ENCODE measurements at places on chromosomes 12 and 14.

DNA sequence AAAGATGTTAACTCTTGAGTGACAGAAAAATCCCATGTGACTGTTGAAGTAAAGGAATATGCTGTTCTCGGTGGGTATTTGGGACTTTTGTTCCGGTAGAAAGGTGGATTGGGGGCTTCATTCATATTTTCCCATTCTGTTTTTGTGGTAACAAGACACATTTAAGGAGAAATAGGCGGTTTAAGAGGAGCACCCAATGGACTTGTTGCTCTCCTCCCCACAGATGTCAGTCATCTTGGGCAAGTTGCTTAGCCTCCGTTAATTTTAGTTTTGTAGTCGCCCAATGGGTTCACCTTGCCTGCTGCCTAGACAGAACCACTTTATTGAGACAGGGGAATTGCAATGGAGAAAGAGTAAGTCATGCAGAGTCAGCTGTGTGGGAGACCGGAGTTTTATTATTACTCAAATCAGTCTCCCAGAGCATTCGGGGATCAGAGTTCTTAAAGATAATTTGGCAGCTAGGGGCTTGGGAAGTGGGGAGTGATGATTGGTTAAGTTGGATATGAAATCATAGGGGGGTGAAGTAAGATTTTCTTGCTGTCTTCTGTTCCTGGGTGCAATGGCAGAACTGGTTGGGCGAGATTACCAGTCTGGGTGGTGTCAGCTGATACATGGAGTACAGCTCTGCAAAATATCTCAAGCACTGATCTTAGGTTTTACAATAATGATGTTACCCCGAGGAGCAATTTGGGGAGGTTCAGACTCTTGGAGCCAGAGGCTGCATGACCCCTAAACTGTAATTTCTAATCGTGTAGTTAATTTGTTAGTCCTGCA lies 50.3 kb downstream of the SLC38A1 start:
- DNase-seq: peak; percentile 39

DNA sequence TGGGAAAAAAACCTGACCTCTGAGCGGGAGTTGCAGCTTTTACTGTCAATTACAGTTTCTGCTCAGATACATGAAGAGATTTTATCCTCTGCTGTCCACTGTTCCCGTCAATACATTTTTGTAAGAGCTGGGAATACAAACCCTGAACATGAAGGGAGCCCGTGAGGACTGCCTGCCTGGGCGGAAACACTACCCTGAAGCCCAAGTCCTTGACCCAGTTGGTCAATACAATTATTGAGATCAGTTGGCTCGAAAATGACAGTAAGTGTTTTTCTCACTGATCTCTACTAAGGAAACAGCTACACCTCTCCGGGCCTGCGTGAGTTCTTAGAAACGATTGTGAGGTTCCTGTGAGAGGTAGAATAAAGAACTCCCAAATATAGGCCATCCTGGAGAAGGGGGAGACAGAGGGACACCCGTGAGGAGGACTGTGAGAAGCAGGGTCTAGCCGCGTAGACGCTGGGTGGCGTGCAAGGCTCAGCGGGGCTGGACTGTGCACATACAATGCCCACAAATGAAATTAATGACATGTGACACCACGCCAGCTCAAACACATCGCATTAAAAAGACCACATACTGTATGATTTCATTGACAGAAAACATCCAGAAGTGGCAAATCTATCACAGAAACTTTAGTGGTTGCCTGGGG lies 509.5 kb downstream of the TMEM132D start:
- DNase-seq: no peak

GRCh38 chr14:92998946-92999345 lies 76.0 kb downstream of the CHGA start:
- no peak for DNase-seq

- DNase-seq: no peak
Measured at GRCh38 chr12:70982286-70982685, 61.7 kb upstream of the PTPRR start.

DNA sequence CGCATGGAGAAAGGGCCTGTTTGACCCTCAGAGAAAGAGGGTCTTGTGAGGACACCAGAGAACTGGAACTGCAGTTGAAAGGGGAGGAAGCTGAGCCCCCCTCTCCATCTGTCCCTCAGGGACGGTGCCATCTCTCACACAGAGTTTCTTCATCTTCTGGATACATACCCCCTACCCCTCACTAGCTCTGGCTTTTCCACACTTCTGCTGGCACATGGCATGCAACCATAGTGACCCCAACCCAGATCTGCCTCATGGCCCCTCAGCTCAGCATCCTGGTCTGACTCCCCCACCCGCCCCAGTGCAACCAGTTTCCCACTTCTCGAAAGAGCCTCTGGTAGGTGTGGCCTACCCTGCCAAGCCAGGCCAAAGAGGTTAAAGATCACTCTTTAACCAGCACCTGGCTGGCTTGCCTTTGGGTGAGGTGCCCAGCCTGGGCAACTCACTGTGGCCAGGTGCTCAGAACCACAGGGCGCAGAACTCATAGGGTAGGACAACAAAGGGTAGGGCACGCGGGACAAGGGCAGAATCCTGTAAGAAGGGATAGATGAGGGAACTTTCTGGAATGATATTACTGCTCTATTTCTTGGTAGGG lies 25.8 kb downstream of the GALNT16 start:
- no peak for DNase-seq

DNA sequence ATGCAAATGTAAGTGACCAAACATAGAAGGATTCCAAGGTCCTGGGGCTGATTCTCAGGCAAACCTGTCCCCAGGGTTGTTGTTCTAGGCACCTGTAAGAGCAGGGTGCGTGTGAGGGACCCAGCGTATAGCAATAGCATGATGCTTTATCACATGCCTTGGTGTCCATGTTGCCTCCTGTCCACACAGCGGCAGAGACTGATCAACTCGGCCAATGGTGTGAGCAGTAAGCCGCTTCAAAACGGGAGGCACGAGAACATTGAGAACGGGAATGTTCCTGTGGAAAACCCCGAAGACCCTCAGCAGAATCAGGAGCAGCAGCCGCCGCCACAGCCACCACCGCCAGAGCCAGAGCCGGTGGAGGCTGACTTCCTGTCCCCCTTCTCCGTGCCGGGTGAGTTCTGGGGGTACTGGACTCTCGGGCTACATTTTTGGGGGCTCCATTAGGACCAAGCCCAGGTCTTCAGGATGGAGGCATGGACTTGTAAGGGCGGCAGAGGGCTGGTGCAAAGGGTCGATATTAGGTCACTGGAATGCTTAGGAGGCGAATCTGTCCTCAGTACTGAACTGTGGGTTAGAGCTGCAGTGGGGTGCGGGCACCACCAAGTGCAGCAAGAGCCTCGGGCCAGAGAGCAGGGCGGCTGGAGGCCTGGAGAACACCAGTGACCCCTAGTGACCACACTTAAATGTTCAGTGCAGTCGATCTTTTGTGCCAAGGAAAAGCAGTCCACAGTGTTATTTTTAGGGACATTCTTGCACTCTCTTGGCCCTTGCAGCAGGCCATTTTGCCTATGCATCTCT lies 57.2 kb upstream of the RIN3 start:
- DNase-seq: peak; percentile 17

GRCh38 chr12:3544296-3544965 lies 53.4 kb downstream of the PRMT8 start:
- DNase-seq: no peak

- no peak for DNase-seq
Measured at GRCh38 chr12:67442896-67443295, 173.7 kb downstream of the CAND1 start.

DNA sequence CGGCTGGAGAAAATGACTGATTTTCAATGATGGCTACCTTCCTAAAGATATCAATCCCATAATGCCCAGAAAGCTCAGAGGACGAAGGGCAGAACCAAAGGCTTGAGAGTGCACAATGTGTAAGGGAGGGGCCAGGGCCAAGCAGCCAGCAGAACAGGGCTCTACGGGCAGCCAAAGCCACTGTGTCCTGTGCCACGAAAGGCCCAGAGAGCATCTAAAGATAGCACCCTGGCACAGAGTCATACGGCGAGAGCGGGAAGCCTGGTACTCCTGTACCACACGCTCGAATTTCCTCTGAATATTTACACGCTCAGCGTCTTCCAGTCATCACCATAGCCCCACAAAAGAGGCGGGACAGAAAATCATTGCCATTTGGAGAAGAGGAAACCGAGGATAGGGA lies 39.5 kb downstream of the PRMT8 start:
- DNase-seq: no peak

- DNase-seq: no peak
Measured at GRCh38 chr12:52037248-52037861, 13.9 kb upstream of the NR4A1 start.

DNA sequence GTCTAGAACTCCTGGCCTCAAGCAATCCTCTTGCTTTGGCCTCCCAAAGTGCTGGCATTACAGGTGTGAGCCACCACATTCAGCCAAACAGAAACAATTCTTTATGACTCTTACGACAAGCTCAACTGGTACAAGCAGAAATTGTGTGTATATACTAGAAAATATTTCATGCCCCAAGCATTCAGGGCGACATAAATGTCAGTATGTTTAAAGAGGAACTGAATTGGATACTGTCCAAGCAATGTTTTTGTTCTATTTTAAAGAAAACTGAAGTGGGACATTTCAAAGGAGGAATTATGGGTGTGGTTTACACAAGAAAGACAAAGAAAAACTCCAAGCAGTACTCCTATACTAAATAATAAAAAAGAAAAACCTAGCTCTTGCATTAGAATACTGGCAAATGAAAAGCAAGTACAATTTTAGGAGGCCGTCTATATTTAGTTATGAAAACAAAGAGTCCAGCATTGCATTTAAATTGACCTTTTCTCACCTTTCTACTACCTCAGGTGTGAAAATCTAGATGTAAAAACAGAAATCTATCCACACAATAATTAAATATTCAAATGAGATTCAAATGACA lies 48.9 kb downstream of the PPP1R12A start:
- no peak for DNase-seq

- DNase-seq: no peak
Measured at GRCh38 chr12:57160040-57160439, 12.6 kb upstream of the LRP1-AS start.

DNA sequence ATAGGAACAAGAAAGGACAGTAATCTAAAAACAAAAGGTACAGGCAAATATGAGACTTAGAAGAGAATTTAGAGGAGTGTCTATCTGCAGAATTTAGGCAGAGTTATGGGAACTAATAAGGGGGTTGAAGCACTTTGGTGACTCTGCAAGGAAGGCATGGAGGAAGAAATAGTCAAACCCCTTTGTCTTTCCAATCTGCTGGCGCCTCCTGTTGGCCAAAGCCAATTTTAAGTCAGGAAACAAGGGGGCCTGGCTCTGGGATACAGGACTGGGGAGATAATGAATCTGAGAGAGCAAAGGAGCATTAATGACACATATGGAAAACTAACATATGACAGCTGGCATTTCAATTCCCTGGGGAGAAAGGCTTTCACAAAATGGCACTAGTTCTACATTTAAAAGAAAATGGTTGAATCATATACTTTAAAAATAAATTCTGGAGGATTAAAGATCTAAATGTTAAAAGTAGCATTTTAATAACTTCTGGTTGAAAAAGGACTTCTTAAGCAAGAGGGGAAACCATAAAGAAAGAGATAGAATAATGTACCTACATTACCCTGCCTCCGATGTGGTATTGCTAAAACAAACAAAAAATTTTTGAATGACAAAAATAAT lies 48.5 kb upstream of the CSRP2 start:
- peak; percentile 65 for DNase-seq

- DNase-seq: no peak
Measured at GRCh38 chr12:124499898-124500244, 67.5 kb downstream of the NCOR2 start.

GRCh38 chr12:40921563-40922163 lies 229.4 kb downstream of the CNTN1 start:
- DNase-seq: no peak

- no peak for DNase-seq
Measured at GRCh38 chr12:64293654-64294364, 71.7 kb upstream of the KICS2 start.

DNA sequence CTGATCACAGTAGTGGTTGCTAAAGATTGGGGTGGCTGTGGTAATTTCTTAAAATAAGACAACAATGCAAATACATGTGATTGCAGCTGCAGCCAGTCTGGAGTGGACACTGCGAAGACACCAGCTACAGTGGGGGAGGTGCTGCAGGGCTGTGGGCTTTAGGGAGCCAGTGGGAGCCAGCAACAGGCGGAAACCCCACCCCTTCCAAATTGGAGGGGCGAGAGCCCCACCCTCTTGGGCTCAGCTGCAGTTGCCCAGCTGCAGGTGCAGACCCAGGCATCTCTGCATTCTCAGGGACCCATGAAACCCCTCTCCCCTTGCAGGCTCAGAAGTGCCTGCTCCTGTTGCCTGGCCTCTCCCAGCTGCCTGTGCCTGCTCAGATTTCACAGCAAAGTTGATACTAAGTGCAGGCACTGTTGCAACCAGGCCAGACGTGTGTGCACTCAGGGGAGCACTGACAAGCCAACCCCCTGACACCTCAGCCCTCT lies 104.8 kb downstream of the MYF5 start:
- DNase-seq: no peak

DNA sequence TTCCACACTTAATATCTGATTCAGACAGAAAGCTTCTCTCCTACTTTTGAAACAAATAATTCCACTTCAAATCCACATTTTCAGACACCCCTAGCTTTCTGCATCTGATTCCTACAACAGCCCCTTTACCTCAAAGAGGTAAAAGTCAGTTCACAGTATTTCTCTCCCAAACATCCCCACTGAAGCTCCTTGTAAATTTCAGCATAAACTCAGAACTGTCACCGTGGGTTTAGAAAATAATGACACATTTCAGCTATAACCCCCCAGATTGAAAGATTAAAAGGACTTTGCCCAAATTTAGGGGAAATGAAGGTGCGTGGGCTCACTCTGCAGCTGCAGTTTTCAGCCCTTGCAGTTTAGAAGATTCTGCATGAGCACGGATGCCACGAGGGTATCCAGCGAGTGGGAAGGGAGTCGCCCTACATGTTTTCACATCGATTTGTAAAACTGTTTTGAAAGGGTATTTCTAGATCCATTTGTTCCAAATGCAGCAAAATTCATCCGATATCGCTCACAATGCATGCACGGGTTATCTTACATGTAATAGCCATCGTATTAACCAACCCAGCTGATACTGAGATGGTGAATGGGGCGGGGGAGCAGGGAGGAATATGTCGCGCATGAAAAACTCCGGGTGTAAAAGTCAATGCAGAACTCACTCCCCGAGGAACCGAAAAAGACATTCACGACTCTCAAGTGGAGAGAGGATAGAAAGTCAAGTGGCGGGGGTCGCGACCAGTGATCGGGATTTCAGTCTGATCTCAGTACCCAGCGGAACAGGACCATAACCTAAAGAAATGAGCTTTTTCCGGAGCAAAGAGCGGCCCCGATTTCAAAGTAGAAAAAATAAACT lies 5.0 kb upstream of the CCND2 start:
- DNase-seq: peak; percentile 62

DNA sequence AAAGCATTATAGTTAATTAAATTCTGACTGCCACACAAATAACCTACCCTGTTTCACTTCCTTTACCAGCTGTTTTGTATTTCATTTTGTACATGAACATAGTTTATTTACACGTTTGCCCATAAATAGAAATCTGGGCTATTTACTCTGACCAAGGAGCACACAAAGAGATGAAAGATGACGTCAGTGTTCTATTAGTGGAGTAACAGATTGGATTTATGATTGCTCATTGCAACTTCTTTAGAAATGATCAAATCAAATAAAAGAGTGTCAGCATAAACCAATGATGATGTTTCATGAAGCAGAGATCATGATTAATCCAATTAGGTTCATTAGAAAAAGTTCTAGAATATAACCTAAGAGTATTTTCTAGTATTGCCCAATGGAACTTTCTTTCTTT lies 12.0 kb upstream of the RTL1 start:
- no peak for DNase-seq

GRCh38 chr14:77648520-77649200 lies 32.2 kb upstream of the SPTLC2 start:
- DNase-seq: no peak

Data from activated CD4-positive, alpha-beta T cell treated with anti-CD3 and anti-CD28 coated beads for 48 hours (primary cell).